ENCODE measurements at places on chromosomes 4 and X. TPM values are rescaled to one million over a fixed set of nuclear protein-coding genes. Genes with fewer than 3 reads are reported as not detected.

The MAGEA8 gene
- total RNA-seq = not detected

GRCh38 chr4:98430708-98431403 lies 169.7 kb downstream of the RAP1GDS1 start:
- no peak overlapping the region for H3K27ac ChIP-seq
- H3K4me1 ChIP-seq = no peaks in the 10 kb centered on the region
- H3K27me3 ChIP-seq = no peaks in the 10 kb centered on the region
- H3K4me3 ChIP-seq = no peak overlapping the region
- no peak for DNase-seq

The XAGE5 gene
- total RNA-seq = not detected

The PDLIM3 gene
- total RNA-seq = 18.4 TPM

The MAP3K15 gene
- 3.2 TPM for total RNA-seq

DNA sequence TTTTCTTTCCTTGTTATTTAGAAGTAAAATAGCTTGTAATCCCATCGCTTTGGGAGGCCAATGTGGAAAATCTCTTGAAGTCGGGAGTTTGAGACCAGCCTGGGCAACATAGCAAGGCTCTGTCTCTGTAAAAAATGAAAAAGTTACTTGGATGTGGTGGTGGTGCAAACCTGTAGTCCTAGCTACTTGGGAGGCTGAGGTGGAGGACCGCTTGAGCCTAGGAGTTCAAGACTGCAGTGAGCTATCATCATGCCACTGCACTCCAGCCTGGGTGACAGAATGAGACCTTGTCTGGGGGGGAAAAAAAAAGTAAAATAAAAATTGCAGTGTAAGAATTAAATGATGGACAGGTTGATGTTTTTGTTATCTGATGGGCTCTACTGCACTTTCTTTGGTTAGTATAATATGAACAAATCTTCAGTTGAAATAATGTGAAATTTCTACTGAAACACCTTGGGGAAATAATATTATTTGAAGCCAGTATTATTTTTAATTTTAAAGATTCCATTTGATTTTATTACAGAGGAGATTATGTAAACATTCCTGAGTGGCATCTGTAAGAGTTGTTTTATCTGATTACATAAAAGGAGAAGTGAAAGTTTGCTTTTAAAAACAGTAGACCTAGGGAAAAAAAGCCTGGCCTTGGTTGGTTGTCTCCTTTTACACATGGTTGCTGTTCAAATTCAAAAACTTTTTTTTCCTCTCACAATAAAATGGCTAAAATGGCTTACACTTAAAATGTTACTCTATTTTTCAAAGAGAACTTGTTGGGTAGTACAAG lies 10.5 kb upstream of the NDUFC1 start:
- DNase-seq = no peak
- no peak overlapping the region for H3K4me3 ChIP-seq
- no peak overlapping the region for H3K27ac ChIP-seq
- no peaks in the 10 kb centered on the region for H3K36me3 ChIP-seq
- H3K4me1 ChIP-seq = peaks cover 41% of the 10 kb centered on the region
- no peaks in the 10 kb centered on the region for H3K27me3 ChIP-seq

DNA sequence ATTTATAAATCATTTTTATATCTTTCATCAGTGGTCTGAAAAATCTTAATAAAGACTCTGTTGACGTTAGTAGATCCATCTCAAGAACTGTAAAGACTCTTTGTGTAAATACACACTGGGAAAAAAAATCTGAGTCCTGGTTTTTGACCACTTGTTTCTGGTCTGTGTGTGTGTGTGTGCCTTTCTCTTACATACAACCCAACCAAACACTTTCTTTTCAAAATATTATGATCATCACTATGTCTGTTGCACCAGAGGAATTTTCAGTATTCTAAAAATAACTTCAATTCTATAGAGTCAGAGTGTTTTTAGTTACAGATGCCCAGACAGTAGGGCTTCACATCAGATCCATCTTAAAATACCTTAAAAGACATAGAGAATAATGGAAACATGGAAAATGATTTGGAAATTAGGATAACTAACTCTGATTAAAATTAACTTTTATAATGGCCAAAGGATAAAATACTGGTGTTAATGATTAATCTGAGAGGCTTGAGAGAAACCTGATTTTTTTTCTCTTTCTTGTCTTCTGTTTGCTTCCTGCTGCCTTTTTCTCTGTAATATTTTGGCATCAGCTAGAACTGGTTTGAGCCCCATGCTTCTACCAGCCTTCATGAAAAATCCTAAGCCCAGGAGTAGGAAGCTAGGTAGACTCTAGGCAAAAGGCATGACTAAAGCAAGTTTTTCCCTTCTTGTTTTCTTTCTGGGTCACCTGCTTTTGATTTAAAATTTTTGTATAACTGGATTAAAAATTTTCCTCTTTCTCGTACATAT lies 99.7 kb downstream of the ATXN3L start:
- H3K27me3 ChIP-seq = no peaks in the 10 kb centered on the region
- H3K4me3 ChIP-seq = no peak overlapping the region
- H3K36me3 ChIP-seq = no peaks in the 10 kb centered on the region

GRCh38 chr4:169849456-169849855 lies 91.7 kb upstream of the HPF1 start:
- no peak overlapping the region for H3K4me3 ChIP-seq
- no peaks in the 10 kb centered on the region for H3K27me3 ChIP-seq
- H3K36me3 ChIP-seq = no peaks in the 10 kb centered on the region
- H3K27ac ChIP-seq = no peak overlapping the region
- H3K4me1 ChIP-seq = no peaks in the 10 kb centered on the region
- no peak for DNase-seq

- no peaks in the 10 kb centered on the region for H3K4me1 ChIP-seq
- DNase-seq = peak; percentile 32
- H3K4me3 ChIP-seq = no peak overlapping the region
- peaks cover 49% of the 10 kb centered on the region for H3K36me3 ChIP-seq
- no peak overlapping the region for H3K27ac ChIP-seq
- H3K27me3 ChIP-seq = no peaks in the 10 kb centered on the region
These were observed 19.4 kb upstream of the SLC25A6 start for GRCh38 chrX:1411326-1411725.

- DNase-seq = no peak
- peaks cover 17% of the 10 kb centered on the region for H3K4me1 ChIP-seq
- no peak overlapping the region for H3K4me3 ChIP-seq
- H3K27me3 ChIP-seq = no peaks in the 10 kb centered on the region
- H3K36me3 ChIP-seq = peaks cover 30% of the 10 kb centered on the region
These were observed 5.6 kb downstream of the SDAD1 start for GRCh38 chr4:75985116-75985515.

DNA sequence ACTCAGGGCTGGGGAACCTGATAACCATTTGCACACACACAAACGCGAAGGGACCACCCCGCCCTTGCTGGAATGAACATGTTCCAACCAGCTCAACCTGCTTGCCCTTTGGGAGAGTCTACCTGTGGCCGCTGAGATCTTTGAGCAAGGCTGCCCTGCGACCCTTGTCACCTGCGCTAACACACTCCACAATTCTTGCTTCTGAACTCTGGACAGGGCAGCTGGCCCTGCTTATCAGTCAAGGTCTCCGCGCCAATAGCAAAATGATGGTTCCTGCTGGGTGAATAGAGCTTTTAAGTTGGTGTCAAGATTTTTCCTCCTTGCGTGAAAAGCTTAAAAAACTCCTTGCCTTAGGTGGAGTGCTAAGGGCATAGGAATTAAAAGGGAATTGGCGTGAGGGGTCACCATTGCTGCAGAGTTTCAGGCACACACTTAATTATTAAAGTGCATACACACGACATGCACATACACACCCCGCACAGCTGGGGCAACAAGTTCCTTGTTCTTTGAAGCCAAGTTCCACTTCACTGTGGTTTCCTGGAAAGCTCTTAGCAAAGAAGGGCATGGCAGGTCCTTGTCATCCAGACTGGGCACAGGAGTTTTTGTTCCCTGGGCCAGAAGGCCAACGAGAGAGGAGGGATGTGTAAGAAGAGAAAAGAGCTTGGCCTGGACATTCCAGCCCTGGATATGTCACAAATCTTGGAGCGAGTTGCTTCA lies 207.7 kb downstream of the STIM2 start:
- no peak overlapping the region for H3K4me3 ChIP-seq
- H3K4me1 ChIP-seq = peaks cover 20% of the 10 kb centered on the region
- no peaks in the 10 kb centered on the region for H3K36me3 ChIP-seq
- peak; percentile 70 for DNase-seq
- no peak overlapping the region for H3K27ac ChIP-seq

GRCh38 chrX:7133050-7133440 lies 14.5 kb upstream of the STS start:
- no peak overlapping the region for H3K4me3 ChIP-seq
- H3K4me1 ChIP-seq = peaks cover 21% of the 10 kb centered on the region
- DNase-seq = no peak
- no peaks in the 10 kb centered on the region for H3K36me3 ChIP-seq
- H3K27me3 ChIP-seq = no peaks in the 10 kb centered on the region

DNA sequence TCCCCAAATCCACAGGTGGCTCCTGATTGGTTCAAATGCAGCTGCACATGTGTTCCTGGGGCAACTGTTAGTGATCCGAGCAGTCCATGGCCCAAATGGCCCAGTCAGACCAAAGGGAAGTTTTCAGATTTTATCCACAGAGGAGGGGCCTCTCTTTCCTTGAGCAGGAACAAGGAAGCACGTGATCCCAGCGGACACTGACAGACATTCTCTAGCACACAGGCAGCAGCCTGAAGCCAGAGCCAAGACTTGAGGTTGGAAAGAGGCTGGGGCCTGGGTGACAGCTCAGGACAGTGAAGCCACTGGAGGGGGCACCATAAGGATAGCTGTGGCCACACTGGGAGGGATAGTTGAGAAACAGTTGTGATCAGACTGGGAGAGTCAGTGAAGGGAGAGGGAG lies 3.5 kb upstream of the ZFP92 start:
- no peak overlapping the region for H3K27ac ChIP-seq
- DNase-seq = no peak
- H3K4me3 ChIP-seq = no peak overlapping the region
- no peaks in the 10 kb centered on the region for H3K36me3 ChIP-seq
- H3K4me1 ChIP-seq = peaks cover 10% of the 10 kb centered on the region

- H3K4me1 ChIP-seq = no peaks in the 10 kb centered on the region
- H3K27me3 ChIP-seq = peaks cover 3% of the 10 kb centered on the region
- no peak overlapping the region for H3K4me3 ChIP-seq
- H3K36me3 ChIP-seq = no peaks in the 10 kb centered on the region
- DNase-seq = no peak
These were observed 96.3 kb upstream of the MSX1 start for GRCh38 chr4:4762909-4763821.

The ADRA2C gene
- 2.5 TPM for total RNA-seq

DNA sequence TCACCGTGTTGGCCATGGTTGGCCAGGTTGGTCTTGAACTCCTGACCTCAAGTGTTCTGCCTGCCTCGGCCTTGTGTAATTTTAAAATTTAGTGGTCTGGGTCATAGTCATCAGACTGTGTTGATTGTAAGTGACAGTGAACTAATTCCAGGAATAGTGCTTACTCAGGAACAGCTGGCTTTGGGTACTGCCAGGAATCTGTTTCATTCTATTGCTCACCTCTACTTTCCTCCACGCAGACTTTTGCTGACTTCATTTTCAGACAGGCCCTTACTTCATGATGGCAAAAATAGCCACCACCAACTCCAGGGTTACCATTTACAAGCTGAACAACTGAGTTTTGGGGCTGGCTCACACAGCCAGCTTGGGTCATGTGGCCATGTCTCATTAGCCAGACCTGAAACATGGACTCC lies 54.6 kb downstream of the FNIP2 start:
- H3K4me1 ChIP-seq = peaks cover 95% of the 10 kb centered on the region
- H3K27ac ChIP-seq = peak overlapping the region; percentile 27
- DNase-seq = no peak

DNA sequence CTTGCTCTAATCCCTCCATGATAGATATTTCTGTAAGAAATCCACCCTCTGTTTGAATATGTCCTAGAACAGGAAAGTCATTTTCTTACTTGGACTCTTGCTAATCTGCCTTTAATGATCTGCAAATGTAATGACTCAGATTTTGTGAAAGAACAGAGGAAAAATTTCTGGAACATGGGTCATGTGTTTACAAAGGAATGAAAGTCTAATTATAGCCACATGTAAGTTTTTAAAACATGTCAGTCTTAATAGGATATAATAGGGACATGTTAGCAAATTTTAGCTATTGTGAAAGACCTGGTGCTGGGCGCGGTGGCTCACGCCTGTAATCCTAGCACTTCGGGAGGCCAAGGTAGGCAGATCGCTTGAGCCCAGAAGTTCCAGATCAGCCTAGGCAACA lies 47.6 kb downstream of the GRK4 start:
- DNase-seq = no peak
- no peak overlapping the region for H3K27ac ChIP-seq
- no peaks in the 10 kb centered on the region for H3K36me3 ChIP-seq
- no peak overlapping the region for H3K4me3 ChIP-seq
- H3K4me1 ChIP-seq = no peaks in the 10 kb centered on the region

DNA sequence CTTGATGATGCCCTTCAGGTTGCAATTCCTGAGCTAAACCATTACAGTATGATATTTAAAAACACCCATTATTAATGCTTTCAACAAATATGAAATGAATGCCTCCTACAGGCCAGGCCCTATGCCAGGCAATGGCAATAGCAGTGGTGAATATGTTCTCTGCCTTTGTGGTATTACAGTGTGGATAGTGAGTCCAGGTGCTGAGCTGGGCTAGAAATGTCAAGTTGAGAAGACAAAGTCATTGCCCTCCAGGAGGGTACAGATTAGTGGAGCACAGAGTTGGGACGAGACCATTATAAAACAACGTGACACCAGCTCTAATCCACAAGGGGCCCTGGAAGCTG lies 81.9 kb downstream of the RBM47 start:
- H3K27me3 ChIP-seq = no peaks in the 10 kb centered on the region
- no peaks in the 10 kb centered on the region for H3K36me3 ChIP-seq
- H3K4me3 ChIP-seq = no peak overlapping the region
- H3K27ac ChIP-seq = no peak overlapping the region
- no peak for DNase-seq

The H2AZ1 gene
- 143 TPM for total RNA-seq

DNA sequence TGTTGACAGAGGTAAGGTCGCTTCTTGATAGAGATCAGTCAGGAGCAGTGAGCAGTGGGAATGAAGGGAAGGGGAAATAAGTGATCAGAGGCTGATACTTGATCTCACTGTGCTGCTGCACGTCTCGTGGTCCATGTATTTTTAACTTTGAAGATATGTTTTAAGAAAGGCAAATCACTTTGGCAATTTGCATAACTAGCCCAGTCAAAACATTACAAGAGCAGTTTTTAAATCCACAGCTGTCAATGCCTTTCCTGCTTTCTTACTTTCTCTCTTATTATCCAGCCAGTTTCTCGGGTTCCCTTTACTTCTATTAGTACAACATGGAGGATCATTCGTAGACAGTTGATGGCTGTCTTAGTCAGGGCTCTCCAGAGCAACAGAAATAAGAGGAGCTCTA lies 472.8 kb downstream of the TMA16 start:
- no peak overlapping the region for H3K4me3 ChIP-seq
- no peak for DNase-seq
- no peaks in the 10 kb centered on the region for H3K36me3 ChIP-seq
- H3K27me3 ChIP-seq = no peaks in the 10 kb centered on the region

DNA sequence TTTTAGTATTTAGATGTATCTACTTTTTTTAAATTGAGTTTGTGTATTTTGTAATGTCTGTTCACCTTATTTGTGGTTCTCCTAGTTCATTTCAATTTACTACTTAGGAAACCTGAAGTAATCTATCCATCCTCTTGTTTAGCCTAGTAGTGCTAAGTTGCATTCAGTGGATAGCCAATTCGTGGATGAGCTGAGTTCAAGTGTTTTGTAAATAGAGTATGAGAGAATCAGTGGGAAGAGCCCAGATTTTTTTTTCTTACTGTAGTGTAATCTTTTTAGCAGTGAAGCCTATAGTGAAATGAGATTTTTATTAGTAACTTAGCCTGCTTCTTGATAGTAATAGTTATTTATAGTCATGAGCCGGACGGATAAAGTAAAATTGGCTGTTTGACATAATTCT lies 21.7 kb downstream of the STAG2 start:
- H3K36me3 ChIP-seq = no peaks in the 10 kb centered on the region
- no peak for DNase-seq
- H3K27me3 ChIP-seq = no peaks in the 10 kb centered on the region
- H3K27ac ChIP-seq = no peak overlapping the region
- no peak overlapping the region for H3K4me3 ChIP-seq

- no peak for DNase-seq
These were observed 40.9 kb downstream of the SEPTIN11 start for GRCh38 chr4:76990288-76991080.
